ENCODE measurements at places on chromosomes 6 and 20. TPM values are rescaled to one million over a fixed set of nuclear protein-coding genes. Genes with fewer than 3 reads are reported as not detected.

Gene CST3
- total RNA-seq, result 0.82 TPM

Gene MYO6
- total RNA-seq, result 0.60 TPM

Gene EPPIN
- not detected for total RNA-seq

Gene FOXC1
- 0.05 TPM for total RNA-seq

Gene CLIC5
- total RNA-seq, result 3.0 TPM

Gene WFDC10B
- not detected for total RNA-seq

Gene OPRL1
- total RNA-seq, result 0.41 TPM

Gene ELOVL4
- total RNA-seq, result 0.98 TPM

Gene PRELID3B
- total RNA-seq, result 112 TPM

Gene SEMG1
- not detected for total RNA-seq

Gene SIRPG
- total RNA-seq, result 28.7 TPM

Gene TRIM15
- total RNA-seq, result 0.41 TPM

Gene DDO
- total RNA-seq, result not detected

Gene WFDC2
- not detected for total RNA-seq
